ENCODE measurements at places on chromosomes 3 and 15.

DNA sequence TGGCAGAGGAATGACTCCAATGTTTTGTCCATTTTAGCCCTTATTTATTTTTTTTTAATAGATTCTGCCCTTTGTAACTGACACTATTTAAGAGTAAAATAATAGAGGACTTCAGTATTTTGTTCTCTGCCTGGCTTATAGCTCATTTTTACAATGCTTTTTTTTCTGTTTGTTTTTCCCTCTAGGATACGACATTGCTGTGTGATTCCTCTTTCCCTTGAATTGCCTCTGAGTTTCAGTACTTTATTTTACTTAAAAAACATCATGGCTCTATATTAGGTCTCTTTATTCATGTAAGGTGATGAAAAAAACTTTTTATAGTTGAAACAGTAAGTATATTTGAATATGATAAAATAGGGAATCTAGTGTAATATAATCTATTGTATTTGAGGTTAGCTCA is 179.1 kb downstream of the PTPRG start:
- DNase-seq, result no peak

DNA sequence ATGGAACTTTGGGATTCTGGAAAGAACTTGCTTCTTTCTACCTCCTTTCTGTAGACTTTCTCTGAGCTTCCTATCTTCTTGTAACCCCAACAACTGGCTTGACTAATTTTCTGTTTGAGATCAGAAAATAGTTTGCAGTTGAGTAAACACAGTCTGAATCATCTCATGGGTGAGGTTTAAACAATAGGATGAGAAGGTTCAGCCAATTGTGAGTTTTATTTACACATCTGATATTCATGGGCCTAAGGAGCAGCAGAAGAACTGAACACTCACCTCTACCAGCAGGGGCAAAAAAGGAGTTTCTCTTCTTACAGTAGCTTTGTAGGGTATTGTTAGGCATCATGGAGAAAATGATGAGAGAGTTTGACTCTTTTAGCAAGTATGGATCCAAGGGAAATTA is 54.2 kb downstream of the DTWD1 start:
- DNase-seq, result no peak

DNA sequence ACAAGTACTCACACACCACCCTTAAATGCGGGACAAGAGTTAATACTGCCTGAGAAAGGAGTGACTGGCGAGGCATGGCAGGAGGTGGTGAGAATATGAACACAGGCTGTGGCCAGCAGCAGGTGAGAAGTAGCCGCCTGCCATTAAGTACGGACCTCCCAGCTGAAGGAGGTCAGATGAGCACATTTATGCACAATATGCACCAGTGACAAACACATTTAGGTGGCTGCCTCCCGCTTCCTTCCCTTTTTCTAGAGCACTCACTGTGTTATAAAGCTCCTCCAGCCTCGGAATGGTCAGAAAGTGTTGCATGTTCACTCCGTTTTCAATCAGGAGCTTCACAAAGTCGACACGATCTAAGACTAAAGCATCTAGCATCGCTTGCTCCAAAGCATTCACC is 52.4 kb downstream of the TRPM1 start:
- DNase-seq, result no peak

- no peak for DNase-seq
These were observed 7.8 kb upstream of the CCR1 start for GRCh38 chr3:46215810-46216414.

DNA sequence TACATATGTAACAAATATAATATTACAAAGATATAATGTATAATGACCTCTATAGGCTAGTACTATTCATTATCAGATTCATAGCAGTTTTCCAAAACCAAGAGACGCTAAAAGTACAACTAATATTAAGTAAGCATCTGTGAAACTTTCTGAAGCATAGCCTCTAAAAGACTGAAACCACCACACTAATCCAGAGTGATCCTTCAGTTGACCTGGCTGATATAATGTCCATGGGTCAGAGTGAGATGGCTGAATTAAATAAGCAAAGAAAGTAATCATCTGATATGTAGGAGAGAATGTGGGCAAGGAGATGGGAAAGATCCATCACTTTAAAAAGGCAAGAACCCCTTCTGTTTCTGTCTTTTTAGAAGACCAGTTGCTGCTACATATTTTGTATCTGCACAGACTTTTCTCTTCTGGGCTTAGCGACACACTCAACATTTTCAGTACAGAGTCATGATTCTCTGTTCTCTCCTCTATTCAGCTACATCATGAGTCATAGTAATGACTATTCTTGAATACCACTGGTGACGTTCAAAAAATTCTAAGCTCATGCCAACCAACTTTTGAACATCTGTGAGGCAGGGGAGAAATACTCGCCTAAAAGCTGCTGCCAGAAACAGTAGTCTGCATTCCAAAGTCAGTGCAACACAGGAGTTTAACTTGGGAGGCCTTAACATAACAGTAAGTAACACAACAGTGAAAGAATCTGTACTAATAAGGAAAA is 149.6 kb downstream of the MAGI1 start:
- no peak for DNase-seq

- no peak for DNase-seq
These were observed 900 bp upstream of the EOMES start for GRCh38 chr3:27723001-27723445.

- no peak for DNase-seq
These were observed 221.7 kb downstream of the PDCD6IP start for GRCh38 chr3:34020170-34020569.

DNA sequence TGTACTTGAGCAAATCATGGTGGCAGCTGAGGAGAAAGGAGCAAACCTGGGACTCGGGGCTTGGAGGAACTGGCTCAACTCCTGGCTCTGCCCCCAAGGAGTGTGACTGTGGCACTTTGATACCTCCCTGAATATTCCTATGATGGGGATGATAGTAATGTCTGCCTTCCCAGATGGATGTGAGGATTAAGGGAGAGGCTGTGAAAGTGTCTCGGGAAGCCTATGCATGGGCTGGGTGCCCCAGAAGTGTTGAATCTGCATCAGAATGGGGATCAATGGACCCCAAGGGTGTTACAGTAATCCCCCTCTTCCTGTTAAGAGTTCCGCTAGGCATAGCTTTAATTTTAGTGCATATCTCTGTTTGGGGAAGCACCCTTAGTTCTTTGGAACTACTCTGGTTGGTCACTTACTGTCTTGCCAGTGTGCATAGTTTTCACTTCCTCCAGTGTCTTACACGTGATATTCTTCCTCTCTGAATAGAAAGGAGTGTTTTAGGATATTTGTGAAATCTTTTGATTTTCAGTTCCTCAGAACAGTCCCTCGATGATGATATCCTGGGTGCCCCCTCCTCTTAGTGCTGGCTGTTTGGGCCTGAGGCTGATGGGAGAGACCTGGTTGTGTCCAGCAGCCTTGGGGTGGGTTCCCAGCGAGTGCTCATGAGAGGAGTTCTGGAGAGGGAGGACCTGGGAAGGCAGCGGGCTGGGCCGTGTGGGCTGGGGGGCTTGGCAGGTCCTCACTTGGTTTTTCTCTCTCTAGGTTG is 97.5 kb downstream of the CHDH start:
- DNase-seq, result no peak

GRCh38 chr3:56939834-56940233 is 120.6 kb upstream of the SPATA12 start:
- DNase-seq, result no peak

- DNase-seq, result no peak
These were observed 356.0 kb upstream of the RBMS3 start for GRCh38 chr3:28924744-28925360.

DNA sequence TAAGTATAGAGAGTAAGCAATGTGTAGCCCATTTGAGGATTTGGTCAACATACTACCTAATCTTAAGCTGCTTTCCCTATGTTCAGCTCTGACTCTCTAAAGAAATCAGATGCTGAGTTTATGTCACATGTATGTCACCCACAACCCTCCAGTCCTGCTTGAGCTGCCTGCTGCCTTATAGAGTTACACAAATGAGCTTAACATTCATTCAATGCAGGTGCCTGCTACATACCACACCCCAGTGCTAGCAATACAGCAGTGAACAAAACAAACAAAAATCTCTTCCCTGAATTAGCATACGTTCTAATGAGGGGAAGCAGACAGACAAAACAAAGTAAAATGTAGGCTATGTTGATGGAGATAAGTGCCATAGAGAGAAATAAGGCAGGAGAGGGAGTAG is 93.0 kb downstream of the HHLA2 start:
- no peak for DNase-seq

DNA sequence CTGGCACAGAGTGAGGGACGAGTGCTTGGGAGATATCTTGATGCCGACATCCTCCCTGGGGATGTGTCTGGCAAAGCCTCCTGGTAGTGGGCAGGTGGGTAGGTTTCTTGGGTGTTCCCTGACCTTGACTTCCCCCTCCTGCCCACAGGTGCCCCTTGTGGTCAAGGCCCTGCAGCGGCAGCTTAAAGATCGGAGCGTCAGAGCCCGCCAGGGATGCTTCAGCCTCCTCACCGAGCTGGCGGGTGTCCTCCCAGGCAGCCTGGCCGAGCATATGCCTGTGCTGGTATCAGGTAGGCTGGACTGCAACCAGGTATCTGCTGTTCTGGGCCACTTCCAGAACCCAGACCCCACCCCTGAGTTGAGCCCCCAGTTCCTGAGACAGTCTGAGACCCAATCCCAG is 19.2 kb downstream of the CAND2 start:
- DNase-seq, result no peak

DNA sequence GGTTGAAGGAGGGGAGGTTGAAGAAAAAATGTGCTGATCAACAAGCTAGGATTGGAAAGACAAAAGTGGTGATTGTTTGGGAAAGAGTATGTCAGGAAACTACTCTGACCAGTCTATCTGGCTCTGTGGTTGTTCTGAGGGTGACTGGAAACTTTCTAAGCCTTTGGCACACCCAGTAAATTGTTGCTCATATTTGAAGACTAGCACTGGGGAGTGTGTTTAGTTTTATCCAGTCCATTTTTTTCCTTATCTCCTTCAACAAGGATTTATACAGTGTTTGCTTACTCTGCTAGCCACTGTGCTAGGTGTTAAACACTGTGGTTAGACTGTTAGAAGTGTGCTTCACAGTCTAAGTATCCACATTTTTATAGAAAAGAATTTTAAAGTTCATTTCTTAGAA is 28.8 kb downstream of the PPM1L start:
- DNase-seq, result no peak

DNA sequence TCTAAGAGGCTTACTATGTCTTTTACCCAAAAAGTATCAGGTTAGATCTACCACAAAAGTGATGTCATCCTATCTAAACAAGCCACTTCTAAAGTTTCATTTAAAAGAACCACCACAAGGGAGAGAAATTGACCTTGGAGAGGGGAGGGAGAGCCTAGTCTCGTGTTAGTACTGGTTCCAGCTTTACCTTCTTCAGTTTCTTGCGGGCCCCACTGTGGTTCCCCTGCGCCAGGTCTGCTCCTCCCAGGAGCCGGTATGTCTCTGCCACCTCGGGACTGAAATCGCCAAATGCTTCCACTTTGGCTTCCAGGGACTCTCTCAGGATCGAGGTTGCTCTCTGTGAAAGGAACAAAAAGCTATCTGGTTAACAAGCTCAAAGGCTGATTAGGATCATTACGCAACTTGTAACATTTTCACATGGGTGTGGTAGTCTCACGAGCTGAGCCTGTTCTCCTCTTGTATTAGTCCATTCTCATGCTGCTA is 51.1 kb downstream of the SYNM start:
- no peak for DNase-seq

- no peak for DNase-seq
These were observed 27.8 kb downstream of the ATP13A5 start for GRCh38 chr3:193350744-193351143.

DNA sequence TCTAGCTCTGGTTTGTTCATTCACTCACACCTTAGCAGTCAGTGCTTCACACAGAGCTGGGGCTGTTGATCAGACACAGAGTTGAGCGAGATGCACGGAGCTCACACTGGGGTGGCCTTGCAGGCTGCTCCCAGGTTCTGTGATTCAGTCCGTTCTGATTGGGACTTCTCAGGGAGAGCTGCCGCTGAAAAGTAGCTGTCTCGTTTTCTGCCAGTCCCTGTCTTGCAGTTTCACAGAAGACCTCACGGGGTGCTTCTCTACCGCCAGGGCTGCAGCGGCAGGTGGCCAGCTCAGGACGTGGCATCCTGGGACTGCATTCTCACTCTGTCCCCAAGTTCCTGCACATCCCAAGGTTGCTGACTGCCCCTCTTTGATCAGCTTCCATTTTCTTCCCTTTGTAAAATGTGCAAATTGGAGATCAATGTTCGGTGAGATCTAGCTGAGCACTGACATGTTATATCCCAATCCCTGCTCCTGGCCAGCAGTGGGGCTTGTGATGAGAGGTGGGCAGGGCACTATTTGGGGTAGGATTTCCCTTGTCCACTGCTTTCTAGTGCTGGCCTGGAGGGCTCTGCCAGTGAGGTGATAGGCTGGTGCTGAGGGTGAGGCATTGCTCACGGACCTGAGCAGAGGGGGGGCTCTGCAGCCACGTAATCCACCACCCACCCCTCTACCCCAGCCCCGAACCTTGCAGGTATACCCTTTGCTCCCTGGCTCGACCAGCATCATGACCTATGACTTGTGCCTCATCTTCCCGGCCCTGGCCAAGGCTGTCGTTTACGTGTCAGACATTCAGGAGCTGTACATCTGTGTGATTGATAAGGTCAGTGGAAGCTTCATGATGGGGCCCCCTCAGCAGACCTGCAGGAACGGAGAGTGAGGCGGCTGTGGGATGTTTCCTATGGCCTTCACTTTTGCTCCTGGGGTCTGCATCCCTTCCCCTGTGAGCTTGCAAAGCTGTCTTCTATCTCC is 5.3 kb upstream of the TXNRD3 start:
- no peak for DNase-seq

GRCh38 chr15:58951388-58952007 is 18.0 kb upstream of the SLTM start:
- no peak for DNase-seq

DNA sequence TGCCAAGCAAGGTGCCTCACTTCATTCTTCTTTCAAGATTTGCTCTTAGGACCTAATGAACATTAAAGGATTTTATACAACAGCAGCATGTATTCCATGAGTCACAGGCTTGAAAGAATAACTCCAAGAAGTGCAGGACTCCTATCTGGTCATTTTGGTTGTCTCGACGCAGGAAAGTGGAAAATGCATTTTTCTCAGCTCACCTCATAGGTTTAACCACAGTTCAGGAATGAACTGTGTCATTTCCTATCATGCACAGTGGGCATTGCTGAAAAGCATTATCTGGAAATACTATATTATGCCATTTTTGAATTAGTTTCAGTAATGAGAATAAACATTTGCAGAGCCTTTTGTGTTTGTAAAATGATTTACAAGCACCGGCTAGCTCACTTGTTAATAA is 98.7 kb upstream of the BFSP2 start:
- no peak for DNase-seq

GRCh38 chr3:46882377-46883053 is 5.0 kb downstream of the PTH1R start:
- no peak for DNase-seq

DNA sequence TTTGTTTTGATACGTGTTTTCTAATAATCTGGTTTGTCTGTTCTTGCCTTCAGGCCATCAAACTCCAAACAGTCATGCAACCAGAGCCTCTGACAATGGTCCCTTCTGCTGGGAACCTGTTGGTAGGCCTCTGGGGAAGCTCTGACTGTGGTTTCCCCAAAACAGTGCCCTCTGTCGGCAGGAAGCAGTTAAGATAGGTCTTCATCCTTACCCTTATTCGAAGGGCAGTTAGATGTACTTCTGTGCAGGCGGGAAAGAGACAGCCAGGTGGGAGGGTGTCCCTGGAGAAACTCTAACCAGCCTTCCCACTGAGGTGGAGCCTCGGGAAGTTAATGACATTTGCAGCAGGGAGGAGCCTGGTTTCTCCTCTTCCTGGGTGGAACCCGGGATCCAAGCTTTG is 81.6 kb upstream of the CHMP2B start:
- no peak for DNase-seq

- no peak for DNase-seq
These were observed 20.8 kb upstream of the SRP14 start for GRCh38 chr15:40059821-40060220.

GRCh38 chr3:195104340-195104739 is 166.6 kb downstream of the XXYLT1 start:
- no peak for DNase-seq
